Esophagus muscularis mucosa (tissue), 4 donors: ENCODE measurements at places on chromosomes 7 and 10.

DNA sequence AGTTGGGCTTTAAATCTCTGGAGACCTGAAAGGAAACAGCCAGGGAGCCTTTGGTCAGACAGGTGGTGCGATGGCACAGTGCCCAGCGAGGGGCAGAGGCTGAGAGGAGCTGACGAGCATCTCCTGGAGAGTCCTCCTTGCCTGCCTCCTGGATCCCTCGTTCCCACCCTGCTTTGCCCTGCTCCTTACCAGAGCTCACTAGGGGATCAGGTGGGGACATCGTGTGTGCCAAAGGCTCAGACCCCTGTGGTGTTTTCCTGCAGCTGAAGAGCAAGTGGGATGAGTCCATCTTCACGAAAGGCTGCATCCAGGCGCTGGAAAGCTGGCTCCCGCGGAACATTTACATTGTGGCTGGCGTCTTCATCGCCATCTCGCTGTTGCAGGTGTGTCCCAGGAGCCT lies 21.8 kb upstream of the SH2D4B start:
- no peak for DNase-seq

- no peak for DNase-seq
These were observed 205.5 kb upstream of the AOAH start for GRCh38 chr7:36929791-36930190.

- no peak for DNase-seq
These were observed 276.5 kb upstream of the TEX47 start for GRCh38 chr7:89072081-89072480.

GRCh38 chr10:71888623-71889387 lies 37.8 kb upstream of the PSAP start:
- DNase-seq = peak; percentile 97

DNA sequence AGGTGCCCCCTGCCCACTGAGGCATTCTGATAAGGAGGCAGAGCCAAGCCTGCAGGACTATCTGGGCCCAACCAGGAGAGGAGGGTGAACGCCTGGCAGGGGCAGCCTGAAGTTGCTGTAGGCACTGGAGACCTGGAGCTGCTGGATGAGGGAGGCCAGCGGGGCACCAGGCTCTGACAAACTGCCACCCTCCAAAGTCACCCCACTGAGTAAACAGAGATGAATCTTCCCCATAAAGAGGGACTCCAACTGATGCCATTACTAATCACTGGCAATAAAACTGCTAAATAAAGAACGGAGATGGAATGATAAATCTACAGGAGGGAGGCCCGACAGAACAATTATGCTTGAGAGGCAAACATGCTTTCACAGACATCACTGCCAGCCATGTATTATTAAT lies 44.2 kb downstream of the DRGX start:
- peak; percentile 37 for DNase-seq

DNA sequence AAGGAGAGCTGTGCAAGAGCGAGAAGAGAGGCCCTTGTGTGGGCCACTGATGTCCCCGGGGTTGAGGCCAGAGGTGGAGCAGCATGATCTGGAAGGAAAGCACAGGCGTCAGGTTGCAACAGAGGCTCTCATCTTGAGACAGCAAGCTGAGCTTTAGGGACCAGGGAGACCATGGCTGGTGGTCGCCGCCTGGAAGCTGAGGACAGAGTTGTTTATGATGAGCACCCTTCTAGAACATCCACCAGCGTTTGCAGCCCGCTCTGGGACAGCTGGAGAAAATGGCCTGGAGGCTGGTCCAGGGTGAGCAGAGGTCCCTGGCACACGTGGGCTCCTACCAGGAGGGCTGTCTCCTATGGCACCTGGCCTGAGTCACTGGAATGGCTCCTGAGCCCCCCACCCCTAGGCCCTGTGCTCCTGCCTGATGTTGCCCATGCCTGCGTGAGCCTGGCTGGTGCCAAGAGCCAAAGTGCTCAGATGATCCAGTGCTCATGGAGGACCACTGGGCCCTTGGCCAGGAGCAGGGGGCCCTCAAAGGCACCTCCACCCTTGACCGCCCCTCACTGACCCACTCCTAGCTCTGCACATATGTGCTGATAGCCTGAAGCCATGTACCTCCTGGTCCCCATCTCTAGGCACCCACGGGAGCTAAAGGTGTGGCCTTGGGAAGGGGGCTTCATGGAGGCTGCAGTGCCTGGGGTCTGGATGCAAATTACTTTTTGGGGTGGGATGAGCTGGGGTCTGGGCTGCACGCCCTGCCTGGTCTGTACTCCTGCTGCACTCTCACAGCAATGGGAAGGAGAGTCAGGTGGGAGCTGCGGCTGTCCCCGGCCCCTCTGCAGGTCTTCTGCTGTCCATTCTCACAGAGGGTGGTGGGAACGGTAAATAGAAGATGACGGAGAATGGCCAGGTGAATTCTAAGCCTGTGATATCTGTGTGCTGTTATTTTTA lies 40.1 kb upstream of the RET start:
- DNase-seq = peak; percentile 80

GRCh38 chr10:63304146-63304545 lies 161.6 kb downstream of the JMJD1C start:
- no peak for DNase-seq

DNA sequence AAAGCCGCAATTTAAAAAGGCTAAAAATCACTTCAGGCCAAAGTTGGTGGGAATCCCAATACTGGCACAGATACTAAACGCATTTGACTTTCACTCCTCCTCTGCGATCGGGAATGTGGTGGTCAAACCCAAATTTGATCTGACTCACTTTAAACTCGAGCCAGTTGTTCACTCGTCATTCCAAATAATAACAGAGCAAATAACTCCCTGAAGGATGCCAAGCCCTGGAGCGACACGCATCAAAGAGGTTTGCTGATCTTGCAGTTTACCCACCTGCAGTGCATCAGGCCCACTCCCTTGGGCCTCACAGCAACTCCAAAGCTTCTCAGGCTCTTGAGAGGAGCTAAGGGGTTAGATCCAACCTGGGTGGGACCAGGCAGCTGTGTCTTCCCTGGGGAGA lies 12.2 kb downstream of the PTN start:
- DNase-seq = no peak

DNA sequence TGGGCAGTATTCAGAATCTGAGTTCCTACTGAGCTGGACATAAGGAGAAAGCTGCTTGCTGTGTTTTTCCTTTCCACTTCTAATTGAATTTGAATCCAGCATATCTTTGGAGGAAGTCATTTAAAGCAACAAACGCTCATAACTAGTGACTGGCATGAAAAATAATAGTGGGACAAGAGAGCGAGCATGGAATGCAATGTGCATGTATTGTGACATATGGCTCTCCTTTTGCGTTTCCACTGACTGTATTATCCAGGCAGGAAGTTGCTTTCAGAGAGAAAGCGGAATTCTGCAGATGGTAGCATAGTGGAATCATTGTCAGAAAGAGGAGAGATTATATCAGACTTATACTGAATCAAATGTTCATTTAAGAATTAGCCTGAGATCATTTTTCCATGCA lies 368.6 kb downstream of the REEP3 start:
- no peak for DNase-seq

DNA sequence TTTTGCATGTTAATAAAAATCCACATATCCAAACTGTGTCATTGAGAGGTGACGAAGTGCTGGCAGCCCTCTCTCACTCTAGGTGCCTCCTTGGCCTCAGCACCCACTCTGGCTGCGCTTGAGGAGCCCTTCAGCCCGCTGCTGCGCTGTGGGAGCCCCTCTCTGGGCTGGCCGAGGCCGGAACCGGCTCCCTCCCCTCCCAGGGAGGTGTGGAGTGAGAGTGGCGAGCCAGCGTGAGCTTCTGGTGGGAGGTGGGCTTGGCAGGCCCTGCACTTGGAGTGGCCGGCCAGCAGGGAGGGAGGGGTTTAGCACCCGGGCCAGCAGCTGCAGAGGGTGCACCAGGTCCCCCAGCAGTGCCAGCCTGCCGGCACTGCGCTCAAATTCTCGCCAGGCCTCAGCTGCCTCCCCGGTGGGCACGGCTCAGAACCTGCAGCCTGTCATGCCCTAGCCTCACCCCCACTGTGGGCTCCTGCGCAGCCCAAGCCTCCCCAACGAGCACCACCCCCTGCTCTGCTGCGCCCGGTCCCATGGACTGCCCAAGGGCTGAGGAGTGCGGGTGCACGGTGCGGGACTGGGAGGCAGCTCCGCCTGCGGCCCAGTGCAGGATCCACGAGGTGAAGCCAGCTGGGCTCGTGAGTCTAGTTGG lies 11.1 kb downstream of the YAE1 start:
- DNase-seq = no peak

- no peak for DNase-seq
These were observed 6.5 kb downstream of the AKR1B1 start for GRCh38 chr7:134452419-134452838.

DNA sequence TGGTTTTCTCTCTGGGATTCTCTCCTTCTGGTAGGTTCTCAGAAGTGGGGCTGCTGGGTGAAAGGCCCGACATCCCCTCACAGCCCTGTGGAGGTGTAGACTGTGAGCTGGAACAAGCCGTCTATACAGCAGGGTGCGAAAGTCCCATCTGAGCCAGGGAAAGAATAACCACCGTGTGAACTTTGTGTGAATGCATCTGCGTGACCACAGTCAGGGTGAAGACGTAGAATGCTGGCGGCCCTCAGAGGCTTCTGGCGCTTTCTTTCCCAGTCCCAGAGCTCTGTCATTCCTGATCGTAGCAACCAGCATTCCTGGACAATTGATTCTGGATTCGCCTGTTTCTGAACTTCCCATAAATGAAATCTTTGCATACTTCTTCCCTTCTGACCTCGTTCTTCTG lies 30.0 kb downstream of the ELFN1 start:
- no peak for DNase-seq

- DNase-seq = no peak
These were observed 25.8 kb downstream of the MET start for GRCh38 chr7:116697761-116698160.

- DNase-seq = no peak
These were observed 84.4 kb downstream of the TNS3 start for GRCh38 chr7:47497367-47498096.

DNA sequence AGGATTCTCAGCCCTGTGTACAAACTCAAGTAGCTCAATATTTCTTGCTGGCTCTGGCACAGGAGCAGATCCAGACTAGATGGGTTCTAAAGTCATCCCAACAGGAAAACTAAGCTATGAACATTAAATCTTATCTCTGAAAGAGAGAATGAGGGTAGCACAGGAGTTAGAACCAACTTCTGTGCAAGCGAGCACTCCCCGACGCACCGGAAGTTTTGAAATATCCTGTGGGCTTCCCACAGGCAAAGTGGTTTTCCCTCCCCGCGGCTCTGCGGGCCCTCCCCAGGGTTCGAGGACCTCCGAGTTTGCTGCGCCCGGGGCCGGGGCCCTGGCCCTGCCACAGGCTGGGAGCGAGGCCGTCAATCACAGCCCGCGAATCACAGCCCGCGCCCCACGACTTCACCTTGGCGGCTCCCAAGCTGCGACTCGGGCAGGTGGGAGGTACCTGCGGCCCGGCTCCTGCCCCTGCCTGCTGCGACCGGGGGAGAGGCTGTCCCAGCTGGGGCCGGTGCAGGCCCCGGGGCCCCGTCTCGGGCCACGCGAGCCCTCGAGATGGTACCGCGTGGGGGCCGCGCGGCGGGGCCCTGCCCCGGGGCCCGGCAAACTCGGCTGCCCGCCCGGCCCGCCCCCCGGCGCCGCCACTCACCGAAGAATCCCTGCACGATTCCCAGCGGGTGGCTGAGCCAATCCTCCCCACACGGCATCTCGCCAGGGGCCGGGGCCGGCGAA lies 598 bp downstream of the MCMBP start:
- DNase-seq = no peak

DNA sequence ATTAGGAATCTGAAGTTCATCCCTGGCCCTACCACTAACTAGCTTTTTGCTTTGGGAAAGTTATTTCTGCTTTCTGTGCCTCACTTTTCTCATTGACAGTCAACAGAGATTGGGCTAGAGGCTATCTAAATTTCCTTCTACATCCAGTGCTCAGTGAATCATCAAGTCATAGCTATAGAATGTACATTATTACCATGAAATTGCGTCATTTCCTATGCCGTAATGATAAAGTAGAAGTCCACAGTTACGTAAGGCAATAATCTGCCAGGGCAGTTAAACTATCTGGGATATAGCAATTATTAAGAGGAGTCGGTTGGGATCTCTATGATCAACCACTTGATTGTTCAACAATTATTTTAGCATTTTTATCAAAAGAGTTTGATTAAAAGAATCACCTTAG lies 64.4 kb downstream of the ITGB8 start:
- no peak for DNase-seq

- DNase-seq = no peak
These were observed 12.1 kb upstream of the UMAD1 start for GRCh38 chr7:7628476-7628875.

DNA sequence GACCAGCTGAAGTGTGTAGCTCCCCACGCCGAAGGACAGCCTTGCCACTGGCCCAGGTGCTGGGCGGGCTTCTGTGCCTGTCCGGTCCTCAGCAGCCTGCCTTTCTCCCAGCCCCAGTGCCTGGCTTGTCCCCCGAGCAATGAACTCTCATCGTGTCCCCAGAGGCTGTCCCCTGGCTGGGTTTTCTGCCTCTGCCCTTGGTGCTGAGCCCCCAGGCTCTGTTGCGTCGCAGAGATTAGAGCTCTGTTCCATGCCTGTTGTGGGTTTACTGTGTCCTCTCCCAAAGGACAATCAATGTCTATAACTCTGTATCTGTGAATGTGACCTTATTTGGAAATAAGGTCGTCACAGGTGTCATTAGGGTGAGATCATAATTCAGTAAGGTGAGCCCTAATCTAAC lies 226.1 kb upstream of the SHH start:
- no peak for DNase-seq

- no peak for DNase-seq
These were observed 86.4 kb downstream of the MYL10 start for GRCh38 chr7:101542527-101543241.

DNA sequence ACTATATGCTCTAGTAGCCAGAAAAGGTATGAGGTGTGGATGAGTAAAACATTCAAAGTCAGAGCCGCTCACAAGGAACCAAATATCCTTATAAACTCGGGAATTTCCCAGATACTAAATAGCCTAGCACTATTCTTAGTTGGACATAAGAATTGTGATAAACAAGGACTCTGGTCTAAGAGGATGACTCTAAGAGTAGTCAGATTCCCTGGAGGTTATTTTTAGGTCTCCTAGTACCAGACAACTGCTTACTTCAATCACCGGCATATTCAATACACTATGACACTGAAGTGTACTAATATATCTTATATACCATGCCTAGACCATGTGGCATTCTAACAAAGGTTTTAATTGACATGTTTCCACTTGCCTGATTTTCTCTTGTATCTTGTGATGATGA lies 56.5 kb downstream of the LMBR1 start:
- DNase-seq = no peak

GRCh38 chr7:130960208-130960988 lies 226.4 kb upstream of the KLF14 start:
- DNase-seq = no peak

GRCh38 chr10:92222603-92223262 lies 68.1 kb downstream of the CPEB3 start:
- no peak for DNase-seq

GRCh38 chr7:130838738-130839137 lies 104.7 kb upstream of the KLF14 start:
- no peak for DNase-seq

DNA sequence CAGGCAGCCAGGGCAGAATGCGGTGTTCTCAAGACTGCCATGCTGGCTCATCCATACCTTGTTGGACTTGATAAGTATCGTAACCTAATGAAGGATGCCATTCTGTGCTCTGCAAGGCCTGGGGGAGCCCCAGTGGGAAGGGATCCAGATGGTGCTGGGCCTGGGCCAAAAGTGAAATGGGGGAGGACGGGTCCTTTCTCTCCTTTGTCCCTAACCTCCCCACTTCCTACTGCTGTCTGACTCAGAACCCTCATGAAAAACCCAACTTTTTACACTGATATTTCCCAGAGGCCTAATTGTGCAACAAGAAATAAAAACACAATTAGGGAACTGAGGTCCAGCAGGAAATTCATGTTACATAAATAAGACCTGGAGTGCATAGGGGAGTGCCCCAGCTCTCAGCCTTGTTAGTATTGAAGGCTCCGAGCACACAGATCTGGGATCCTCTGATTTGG lies 193.7 kb upstream of the SVIL start:
- no peak for DNase-seq
